ENCODE measurements at places on chromosomes 16 and 17. TPM values are rescaled to one million over a fixed set of nuclear protein-coding genes. Genes with fewer than 3 reads are reported as not detected.

GRCh38 chr16:88381820-88382451, 823 bp upstream of the ZNF469 start:
- ATAC-seq = no peak

Gene NEUROD2
- total RNA-seq = not detected

Gene TM4SF5
- not detected for total RNA-seq

DNA sequence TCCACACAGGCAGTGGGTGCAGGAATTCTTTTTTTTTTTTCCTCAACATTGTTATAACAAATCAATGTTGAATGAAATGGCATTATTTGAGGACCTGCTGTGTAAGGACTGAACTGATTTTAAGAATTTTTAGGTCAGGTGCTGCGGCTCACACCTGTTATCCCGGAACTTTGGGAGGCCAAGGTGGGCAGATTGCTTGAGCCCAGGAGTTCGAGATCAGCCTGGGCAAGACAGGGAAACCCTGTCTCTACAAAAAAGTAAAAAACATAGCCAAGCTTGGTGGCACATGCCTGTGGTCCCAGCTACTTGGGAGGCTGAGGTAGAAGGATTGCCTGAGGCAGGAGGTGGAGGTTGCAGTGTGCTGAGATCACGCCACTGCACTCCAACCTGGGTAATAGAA, 12.4 kb downstream of the MPRIP start:
- no peak for ATAC-seq

- no peak for ATAC-seq
Observed at GRCh38 chr16:46729326-46729995, 18.7 kb downstream of the MYLK3 start.

DNA sequence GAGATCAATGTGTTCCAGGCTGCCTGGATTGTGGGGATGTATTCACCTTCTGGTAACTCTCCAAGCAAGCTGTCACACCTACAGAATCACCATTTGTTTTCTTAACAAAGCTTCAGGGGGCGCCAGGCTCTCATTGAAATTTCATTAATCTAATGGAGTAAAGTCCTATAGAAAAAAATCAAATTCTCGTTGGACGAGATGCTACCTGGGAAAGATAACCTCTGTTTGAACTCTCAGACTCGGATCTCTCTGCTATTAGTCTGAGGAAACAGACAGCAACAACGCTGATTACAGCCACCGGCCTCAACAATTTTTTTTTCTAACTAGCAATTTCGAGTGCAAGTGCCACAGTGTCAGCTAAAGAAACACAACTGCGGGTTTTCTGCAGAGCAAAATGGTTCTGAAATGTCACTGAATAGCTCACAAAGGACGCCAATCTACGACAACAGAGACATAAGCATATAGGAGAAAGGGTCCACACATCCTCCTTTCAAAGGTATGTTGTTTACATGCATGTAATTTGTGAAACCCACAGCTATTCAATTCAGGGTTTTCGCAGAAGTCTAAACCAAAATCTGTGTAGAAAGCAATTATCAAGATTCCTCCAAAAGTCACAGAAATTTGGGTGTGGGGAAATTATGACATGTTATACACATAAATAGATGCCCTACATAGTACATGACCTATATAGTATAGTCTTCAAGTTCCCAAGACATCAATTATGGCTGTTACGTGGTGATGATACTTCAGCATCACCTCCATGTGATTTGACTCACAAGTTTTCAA, 135.8 kb downstream of the SKAP1 start:
- ATAC-seq = no peak

Gene TNS4
- total RNA-seq = not detected

DNA sequence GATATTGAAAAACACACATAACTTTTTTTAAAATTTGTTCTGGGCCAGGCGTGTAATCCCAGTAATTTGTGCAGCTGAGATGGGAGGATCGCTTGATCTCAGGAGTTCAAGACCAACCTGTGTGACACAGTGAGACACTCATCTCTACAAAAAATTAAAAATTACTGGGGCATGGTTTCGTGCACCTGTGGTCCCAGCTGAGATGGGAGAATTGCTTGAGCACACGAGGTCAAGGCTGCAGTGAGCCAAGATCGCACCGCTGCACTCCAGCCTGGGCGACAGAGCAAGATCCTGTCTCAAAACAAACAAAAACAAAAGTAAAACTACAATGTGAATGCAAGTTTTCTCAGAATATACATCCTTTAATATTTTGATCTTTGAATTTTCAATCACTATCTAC, 15.1 kb downstream of the C16orf54 start:
- ATAC-seq = no peak

Gene OR1F1
- not detected for total RNA-seq

GRCh38 chr17:7186241-7186640, 7.1 kb upstream of the ASGR1 start:
- no peak for ATAC-seq

- no peak for ATAC-seq
Observed at GRCh38 chr16:54522584-54522983, 236.0 kb upstream of the IRX3 start.

DNA sequence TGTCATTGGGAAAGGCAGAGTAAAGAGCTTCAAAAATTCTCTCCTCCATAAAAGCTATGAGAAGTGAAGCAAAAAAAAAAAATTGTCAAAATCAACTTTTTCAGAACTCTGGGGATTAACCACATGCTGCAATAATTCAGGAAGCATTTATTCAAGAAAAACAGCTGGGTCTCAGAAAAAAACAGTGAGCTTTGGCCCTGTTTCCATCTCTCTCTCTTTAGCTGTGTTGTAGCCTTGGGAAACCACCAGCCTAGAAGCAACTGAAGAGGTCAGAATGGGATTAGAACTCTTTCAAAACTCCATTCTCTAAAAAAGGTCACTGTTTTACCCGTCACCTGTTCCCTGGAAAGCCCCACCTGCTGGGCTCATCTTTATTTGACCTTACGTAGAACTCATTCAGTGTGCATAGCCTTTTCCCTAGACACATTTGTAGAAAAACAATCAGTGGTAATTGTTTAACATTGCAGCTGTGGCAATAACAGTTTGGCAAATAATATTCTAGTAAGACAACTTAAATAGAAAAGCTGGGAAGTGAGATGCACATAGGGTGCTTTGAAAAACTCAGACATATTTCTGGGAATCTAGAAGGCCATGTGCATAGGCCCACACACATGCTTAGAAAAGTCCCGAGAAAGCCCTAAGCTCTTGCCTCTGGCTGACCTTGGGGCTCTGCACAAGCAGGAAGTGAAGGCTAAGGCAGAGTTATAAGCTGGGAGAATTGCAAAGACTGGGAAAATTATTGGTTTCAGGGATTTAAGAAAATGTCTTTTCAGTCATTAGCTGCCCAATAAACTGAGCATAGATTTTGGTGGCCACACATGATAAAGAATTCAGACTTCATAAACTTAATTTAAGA, 18.0 kb downstream of the SLC5A11 start:
- ATAC-seq = no peak

Gene PARD6A
- 7.0 TPM for total RNA-seq

Gene TMEM114
- not detected for total RNA-seq

Gene ITGAL
- total RNA-seq = 0.30 TPM

Gene CACNA1H
- 133 TPM for total RNA-seq

DNA sequence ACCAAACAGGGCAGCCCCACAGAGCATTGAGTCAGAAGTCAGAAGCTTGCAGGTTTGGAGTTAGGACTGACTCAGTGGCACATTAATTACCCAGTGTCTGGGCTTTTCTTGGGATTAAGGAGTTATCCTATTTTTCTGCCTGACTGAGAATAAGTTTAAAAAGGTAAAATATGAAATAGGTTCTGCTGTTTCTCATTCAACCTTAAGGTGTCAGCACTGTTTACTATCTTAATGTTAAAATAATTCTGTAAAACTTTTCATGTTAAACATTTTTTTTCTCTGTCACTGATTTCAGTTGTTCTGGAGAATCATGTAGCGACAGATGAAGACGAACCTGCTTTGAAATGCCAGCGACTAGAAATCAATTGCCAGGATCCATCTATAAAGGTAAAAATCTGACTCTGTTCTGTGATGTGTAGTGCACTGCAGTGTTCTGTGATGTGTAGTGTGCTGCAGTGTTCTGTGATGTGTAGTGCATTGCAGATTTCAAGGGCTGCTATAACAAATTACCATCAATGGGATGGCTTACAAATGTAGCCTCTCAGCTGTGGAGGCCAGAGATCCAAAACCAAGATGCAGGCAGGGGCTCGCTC, 128.0 kb downstream of the LAT start:
- no peak for ATAC-seq

DNA sequence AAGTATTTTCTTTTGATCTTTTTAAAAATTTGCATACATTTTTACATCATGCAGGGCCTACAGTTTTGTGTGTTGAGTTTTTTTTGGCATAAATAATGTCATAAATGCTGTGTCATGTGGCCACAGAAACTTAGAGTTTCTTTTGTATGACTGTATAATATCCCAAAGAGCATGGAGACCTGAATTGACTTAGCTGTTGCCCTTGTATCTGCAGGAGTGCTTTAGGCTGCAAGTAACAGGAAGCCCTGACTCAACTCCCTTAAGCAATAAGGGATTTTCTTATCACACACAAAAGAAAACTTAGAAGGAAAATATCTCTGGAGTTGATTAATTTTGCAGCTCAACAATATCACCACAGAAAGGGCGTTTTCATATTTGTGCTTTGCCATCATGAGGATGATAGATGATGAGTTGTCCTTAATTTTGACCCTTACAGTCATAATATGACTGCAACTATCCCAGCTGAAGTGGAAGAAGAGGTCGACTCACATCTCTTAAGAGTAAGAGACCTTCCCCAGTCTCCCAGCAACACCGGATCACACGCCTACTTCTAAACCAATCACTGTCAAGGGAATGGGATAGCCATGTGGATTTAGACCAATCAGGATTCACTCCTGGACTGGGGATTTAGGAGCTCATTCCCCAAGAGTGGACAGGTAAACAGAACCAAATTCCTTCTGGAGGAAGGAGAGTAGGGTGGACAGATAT, 138.9 kb downstream of the GSG1L start:
- no peak for ATAC-seq
